ENCODE measurements at places on chromosomes 1 and 21. TPM values are rescaled to one million over a fixed set of nuclear protein-coding genes. Genes with fewer than 3 reads are reported as not detected.

Gene LYPD8
- polyA plus RNA-seq: 1.1 TPM

Gene ACKR1
- 14.4 TPM for polyA plus RNA-seq

Gene PTCH2
- 0.31 TPM for polyA plus RNA-seq

Gene SLAMF8
- polyA plus RNA-seq: 0.76 TPM

Gene KRTAP12-2
- polyA plus RNA-seq: not detected

Gene MTARC2
- polyA plus RNA-seq: 7.3 TPM

Gene GIPC2
- polyA plus RNA-seq: 4.6 TPM

Gene CLDN8
- polyA plus RNA-seq: not detected

Gene CHODL
- not detected for polyA plus RNA-seq

Data from stomach (tissue), 19 donors.